ENCODE measurements at places on chromosomes 2 and 18.

- no peak for DNase-seq
Measured at GRCh38 chr2:208708486-208708885, 301.9 kb downstream of the PTH2R start.

GRCh38 chr2:238465487-238466242 is 38.9 kb downstream of the ASB1 start:
- DNase-seq: no peak

DNA sequence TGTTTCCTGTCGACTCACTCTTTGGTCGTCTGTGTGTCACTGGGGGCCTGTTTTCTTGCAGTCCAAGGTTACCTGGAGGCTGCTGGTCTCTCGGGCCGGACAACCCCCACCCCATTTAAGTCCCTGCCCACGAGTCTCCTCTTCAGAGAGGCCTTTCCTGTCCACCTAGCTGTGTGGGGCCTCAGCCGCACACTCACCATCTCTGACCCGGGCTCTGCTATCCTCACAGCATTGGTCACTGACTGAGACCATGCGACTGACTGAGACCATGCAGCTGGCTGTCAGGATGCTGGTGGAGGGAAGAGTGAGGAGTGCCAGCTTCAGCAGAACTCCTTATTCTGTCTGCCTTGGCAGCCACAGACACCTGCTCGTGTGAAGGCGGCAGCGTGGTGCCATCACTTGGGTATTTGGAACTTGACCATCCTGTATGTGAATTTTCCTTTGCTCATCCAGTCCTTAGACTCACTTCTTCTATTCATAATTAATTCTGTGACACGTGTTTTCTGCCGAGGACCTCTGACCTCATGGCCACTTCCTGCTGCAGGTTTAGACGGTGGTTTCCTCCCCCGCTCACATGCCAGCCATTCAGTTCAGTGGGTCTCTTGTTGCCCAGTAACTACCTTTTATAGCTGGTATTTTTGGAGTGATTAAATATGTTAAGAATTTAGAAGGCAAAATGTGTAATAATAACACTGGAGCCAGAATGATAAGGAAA is 47.5 kb upstream of the ASB1 start:
- no peak for DNase-seq

DNA sequence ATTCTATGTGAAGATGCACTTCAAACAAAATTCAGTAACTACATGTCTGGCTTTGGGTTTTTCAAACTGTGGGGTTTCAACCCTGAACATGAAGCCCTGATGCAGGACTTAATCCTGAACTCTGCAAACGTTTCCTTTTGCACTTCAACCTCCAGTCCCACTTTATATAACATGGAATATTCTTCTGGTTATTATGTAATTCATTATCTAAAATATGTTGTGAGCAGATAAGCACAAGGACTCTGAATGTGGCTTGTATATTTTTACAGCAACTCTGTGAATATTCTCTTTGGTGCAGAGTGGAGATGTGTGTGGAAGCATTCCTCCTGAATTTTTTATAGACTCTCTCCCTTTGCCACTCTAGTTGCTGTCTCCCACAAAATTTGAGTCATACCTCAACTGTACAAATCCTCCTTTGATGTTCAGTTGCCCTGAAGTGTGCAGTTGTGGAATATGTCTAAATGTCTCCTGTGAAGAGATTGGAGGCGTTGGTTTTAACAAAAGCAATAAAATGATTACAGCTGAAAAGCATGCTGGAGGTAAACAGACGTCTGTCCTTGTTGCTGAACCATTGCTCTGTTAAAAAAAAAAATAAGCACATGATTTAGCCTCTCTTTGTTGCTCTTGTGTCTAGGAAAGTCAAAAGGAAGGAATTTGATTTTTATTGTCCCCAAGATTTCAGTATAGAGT is 205.1 kb upstream of the NRP2 start:
- DNase-seq: no peak

GRCh38 chr2:66084948-66085590 is 349.9 kb upstream of the MEIS1 start:
- DNase-seq: no peak

- no peak for DNase-seq
Measured at GRCh38 chr2:186927185-186927866, 78.4 kb upstream of the ZSWIM2 start.

DNA sequence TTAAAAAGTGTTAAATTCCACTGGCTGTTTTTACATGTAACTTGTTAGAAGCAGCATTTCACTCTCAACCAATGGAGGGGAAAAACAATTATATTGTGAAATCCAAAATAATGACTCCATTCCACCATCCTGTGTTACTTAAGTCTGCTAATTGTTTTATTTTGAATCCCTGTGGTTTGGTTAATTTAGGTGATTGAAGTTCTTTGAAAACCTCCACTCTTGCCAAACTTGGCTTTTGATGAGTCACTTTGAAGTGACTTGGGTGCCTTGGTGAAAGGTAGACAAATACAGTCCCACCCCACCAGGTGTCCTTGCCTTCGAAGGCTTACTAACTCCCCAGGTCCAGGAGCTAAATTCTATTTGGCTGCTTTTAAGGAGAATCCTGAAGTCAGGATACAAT is 1303.8 kb upstream of the NRXN1 start:
- DNase-seq: no peak

DNA sequence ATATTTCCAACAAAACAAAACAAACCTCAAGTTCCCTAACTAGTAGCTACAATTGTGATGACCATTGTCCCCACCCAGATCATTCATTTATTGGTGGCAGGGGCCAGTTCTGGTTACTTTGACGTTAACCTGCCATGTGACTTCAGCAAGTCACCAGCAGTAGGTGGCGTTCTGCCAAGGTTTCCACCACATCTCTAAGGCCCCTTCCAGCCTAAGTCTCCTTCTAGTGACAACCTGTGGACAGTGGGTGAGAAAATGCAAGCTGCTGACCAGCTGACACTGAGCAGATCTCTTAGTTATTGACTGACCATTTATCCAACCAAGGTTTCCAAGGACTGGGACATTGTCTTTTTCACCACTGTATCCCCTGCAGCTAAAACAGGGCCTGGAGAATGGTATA is 98.4 kb downstream of the GPR39 start:
- DNase-seq: no peak

GRCh38 chr2:200658278-200658864 is 72.6 kb downstream of the AOX1 start:
- no peak for DNase-seq

DNA sequence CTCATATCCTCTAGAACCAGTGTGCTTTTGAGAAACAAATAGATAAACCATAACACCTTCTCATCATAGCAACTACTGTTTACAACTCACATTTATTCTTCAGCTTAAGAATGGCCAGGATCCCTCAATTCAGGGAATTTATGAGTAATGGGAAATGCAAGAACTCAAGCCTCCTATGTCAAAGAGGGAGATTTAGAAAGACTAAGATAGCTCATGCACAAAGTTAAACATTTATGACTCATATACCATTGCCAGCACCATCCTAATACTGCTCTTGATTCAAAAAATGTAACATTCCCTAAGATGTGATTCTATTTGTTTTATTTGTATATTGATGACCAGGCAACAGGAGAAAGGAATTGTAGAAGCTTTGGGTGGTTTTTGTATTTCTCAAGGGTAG is 172.8 kb downstream of the CYP26B1 start:
- no peak for DNase-seq

GRCh38 chr2:174535083-174535482 is 48.3 kb upstream of the GPR155 start:
- no peak for DNase-seq

- no peak for DNase-seq
Measured at GRCh38 chr2:190535121-190535439, 558 bp upstream of the NEMP2 start.

DNA sequence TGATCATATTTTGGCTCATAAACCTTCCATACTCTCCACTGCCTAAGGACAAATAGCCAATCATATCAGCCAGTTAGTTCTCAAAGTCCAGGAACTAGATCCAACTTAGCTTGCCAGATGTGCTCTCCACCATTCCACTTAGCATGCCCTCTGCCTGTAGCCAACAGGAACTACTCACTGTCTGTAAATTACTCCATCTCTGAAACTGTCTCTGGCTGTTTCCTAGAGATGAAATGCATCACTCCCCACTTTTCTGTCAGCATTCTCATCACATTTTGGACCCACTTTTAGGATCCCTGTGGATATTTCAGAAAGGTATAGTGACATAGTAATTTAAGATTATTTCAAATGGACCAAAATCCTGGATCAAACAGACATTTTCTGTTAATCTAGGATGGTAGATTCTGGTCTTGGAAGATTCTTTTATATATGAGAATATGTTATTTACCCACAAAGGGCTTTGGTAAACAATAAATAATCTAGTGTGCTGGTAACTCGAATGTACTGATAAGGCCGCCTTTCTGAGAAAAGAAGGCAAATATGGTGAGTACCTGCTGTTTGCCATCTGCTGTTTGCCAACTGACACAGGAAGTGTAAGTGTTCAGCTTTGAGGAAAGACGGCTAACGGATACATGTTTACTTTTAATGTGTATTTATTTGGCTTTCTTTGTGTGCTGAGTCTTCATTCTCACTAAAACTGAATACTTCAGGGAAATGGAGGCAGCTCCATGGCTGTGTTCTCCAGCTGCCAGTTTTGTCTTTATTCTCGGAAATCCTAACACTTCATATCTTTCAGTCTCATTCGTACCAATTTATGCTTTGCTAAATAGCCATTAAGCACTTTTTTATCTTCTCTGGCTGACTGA is 79.5 kb downstream of the EVA1A start:
- no peak for DNase-seq

DNA sequence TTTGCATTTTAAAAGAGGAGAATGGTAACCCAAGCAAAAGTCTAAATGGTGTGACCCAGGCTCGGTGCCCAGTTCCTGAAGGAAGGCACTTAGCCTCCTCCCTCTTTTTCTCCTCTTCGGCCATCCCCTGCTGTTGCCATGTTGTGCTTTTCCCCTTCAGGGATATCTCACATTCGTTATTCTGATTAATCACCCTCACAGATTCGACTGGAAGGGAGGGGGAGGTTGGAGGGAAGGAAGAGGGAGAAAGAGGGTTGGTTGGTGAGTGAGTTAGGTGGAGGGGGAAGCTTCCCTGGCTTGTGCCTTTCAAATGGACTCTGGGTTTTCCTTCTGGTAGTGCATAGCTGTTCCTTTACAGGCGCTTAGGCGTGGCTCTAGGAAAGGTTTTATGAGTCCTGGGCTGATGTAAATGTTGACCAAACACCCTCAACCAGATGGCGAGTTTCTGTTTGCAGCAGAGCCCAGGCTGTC is 39.0 kb upstream of the LYPD6B start:
- no peak for DNase-seq

DNA sequence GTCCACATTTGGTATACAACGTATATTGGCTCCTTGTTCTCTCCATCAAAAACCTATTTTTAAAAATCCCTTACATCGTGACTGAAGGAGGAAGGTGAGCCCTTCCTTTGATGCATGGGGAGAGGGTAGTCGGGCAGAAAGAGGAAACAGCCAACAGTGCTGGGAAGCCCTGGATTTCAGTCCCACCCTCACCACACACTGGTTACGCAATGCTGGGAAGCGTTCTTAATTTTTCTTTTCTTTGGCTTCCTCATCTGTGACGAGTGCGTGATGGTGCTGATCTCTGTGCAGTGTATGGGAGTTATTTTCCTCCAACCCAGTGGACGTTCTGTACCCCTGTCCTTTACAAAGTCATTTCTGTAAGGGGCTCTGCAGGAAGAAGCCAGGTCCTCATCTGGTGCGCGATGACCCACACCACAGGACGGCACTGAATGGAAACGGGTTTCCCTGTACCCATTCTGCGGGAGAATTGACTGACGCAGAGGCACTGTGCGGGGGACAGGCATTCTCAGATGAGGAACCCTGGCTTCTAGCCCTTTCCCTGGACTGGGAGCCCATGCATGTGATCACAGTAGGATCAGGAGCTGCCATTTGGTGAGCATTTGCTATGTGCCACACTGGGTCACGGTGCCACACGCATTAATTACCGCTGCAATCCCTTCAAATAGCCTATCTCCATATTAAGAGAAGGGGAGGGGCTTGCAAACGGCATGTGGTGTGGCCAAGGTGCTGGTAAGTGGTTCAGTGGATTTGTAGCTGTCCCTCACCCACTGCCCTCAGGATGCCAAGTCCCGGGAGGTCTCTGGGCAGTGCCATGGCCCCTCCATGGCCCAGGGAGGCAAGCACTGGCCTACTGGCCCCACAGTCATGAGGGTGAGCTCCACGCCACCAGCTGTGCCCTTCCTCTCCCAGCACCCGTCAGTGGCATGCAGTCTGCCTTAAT is 4.3 kb downstream of the COLEC11 start:
- no peak for DNase-seq

DNA sequence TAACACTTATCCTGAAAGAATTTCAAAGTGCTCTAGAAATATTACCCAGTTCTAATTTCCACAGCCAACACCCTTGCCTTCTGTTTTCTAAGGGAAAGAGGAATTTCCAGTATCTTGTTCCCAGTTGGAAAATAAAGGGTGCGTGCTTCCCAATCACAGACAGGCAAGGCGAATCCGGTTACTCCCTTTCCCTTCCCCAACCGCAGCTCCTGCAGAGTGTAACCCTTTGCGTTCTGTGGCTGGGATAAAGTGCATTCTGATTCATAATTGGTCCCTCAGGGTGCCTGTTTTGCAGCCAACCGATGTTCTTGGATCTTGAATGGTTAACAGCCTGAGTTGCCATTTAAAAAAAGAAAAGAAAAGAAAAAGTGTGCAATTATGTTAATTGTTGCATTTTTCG is 40.6 kb upstream of the PGAP1 start:
- DNase-seq: no peak

DNA sequence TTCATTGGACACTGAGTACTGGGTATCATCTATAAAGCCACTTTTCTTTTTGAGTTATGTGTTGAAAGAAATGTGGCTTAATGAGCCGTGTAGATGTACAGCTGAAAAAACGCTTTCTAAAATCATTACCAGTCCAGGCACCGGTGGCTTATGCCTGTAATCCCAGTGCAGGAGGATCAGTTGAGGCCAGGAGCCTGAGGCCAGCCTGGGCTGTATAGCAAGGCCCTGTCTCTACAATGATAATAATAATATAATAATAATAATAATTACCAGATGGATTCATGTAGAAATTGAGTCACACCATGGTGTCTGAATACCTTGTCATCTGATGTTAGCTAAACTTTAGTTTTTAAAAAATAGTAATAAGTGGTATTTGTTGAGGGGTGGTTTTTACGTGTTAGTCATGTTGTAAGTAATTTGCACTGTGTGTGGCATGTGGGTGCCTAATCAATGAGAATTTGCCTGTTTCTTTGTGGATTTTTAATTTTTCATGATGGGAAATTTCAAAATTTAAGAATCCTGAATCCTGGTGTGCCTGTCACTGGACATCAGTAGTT is 30.1 kb downstream of the NCK2 start:
- DNase-seq: no peak

DNA sequence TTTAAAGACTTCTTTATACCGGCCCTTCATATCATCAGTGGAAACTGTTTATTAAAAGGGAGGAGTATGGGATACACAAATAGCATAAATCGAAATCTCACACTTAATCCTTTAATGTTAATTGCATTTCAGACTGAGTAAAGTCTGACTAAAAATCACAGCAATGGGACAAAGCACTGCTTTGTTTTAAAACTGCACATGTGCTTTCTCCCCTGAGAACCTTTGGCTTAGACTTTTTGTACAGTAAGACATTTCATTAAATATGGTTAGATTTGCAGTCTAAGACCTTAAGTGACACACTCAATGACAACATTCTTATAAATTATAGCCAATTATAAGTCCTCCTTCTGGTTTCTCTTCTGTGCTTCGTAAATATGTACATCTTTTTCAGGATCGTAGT is 12.5 kb downstream of the METTL21A start:
- no peak for DNase-seq

All from hindlimb muscle (tissue), 1 donor.